ENCODE measurements at places on chromosomes 2 and 18.

- peaks cover 4% of the 10 kb centered on the region for H3K27me3 ChIP-seq
- H3K4me1 ChIP-seq: peaks cover 3% of the 10 kb centered on the region
- DNase-seq: no peak
- no peak overlapping the region for H3K4me3 ChIP-seq
- no peak overlapping the region for H3K27ac ChIP-seq
These were observed 2.7 kb upstream of the COL3A1 start for GRCh38 chr2:188971432-188971861.

GRCh38 chr2:174486563-174487107 is at the start of gene GPR155:
Gene GPR155 (minus strand): TSS chr2:174487029. CDS start chr2:174481956, 5,073 bp downstream.
- peaks cover 7% of the 10 kb centered on the region for H3K36me3 ChIP-seq
- H3K4me3 ChIP-seq: peak within 1 kb of the TSS; percentile 89
- H3K27me3 ChIP-seq: peaks cover 7% of the 10 kb centered on the region
- peak within 1 kb of the TSS; percentile 79 for H3K27ac ChIP-seq
- peaks cover 48% of the 10 kb centered on the region for H3K4me1 ChIP-seq

GRCh38 chr2:1219901-1220573 is 193.2 kb upstream of the TPO start:
- H3K36me3 ChIP-seq: no peaks in the 10 kb centered on the region
- no peak for DNase-seq
- H3K4me3 ChIP-seq: no peak overlapping the region
- H3K27ac ChIP-seq: no peak overlapping the region
- no peaks in the 10 kb centered on the region for H3K4me1 ChIP-seq

GRCh38 chr2:177342736-177343135 is 49.8 kb upstream of the AGPS start:
- H3K4me1 ChIP-seq: peaks cover 5% of the 10 kb centered on the region
- H3K4me3 ChIP-seq: no peak overlapping the region
- H3K36me3 ChIP-seq: no peaks in the 10 kb centered on the region

- H3K27ac ChIP-seq: peak overlapping the region; percentile 80
- H3K36me3 ChIP-seq: peaks cover 6% of the 10 kb centered on the region
- DNase-seq: peak; percentile 31
- peaks cover 23% of the 10 kb centered on the region for H3K27me3 ChIP-seq
These were observed 67.8 kb upstream of the EPAS1 start for GRCh38 chr2:46229134-46230063.

DNA sequence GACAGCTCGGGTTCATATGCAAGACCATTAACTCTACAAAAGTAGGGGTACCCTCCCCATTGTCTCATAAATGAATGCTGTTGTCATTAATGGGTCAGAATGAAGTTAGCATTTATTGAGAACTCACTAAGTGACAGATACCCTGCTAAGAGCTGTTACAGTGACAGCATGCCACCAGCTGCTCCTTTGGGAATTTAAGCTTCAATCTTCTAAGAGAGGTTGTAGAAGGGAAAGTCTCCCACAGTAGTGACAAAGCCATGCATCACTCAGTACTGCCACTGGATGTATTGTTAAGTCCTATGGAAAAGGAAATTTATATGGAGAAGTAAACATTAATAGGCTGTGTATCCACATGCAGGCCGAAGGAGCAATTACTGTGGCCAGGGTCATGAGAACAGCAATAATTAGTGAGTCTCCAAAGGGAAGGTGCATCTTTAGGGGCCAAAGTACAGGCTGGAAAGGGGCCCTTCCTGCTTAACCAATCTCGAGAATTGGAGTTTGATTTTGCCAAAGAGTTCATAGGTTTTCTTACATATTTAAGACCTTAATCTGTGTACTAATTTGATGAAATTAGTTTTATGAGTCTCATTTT is 64.5 kb upstream of the FAM124B start:
- peaks cover 6% of the 10 kb centered on the region for H3K27me3 ChIP-seq
- no peaks in the 10 kb centered on the region for H3K36me3 ChIP-seq
- no peak for DNase-seq
- no peak overlapping the region for H3K4me3 ChIP-seq

Measured in activated T-helper 2 cell treated with anti-CD3 and anti-CD28 coated beads, Interferon-gamma antibody, Interleukin-2, Interleukin-4, amounts not matched to agents 10 μg/mL and 5 μg/mL and 100 μg/mL, durations not matched to agents 14 hours and 24 hours and 36 hours (primary cell).